Memory B cell (primary cell): ENCODE measurements at places on chromosomes 16 and 17.
A peak's percentile ranks its signal among the peaks of the same experiment; 100 is the strongest.

GRCh38 chr17:39244600-39245570, 19.1 kb upstream of the STAC2 start:
- DNase-seq: peak; percentile 78

DNA sequence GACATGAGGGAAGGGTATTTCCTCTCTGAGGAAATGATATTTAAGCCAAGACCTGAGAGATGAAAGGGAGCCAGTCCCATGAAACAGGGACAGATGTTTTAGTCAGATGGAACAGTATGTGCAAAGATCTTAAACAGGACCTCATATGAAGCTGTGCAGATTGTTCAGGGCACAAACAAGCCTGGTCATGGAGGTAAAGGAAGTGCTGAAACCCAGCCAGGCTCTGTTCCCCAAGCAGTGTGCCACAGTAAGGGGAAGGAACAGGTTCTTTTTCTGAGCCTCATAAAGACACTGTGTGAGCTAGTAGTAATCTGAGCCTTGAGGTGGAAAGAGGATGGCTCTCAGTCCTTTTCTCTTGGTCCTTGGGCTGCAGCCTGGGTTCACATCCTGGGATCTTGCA, 159.9 kb downstream of the ANKFN1 start:
- DNase-seq: no peak

DNA sequence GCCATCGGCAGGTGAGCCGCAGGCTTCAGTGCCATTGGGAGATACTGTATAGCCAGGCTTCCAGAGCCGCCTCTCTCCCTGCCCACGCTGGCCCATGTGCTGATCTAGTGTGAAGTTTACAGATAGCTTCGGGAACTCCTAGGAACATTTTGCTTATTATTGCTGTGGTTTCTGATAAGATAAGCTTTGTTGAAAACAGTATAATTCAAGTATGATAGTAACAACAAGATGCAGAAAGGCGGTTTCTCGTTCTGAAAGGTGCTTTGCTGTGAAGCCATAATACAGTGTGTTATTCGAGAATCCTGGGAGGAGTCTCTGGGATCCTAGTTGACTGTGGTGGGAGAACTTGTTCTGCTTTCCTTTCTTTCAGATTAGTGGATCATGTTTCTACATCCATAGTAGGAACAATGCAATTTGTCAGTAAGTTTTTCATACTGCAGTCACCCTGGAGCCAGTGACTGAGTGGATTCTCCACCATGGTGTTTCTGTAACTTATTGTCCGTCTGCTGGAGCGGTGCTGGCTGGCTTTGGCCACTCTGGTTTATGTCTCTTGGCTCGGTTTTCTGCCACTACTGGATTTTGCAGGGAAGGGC, 31.5 kb downstream of the RAB11FIP3 start:
- DNase-seq: no peak

- no peak for DNase-seq
Measured at GRCh38 chr16:1877804-1878203, 5.8 kb upstream of the MEIOB start.

GRCh38 chr17:45034599-45034998, 16.8 kb downstream of the DCAKD start:
- DNase-seq: no peak

DNA sequence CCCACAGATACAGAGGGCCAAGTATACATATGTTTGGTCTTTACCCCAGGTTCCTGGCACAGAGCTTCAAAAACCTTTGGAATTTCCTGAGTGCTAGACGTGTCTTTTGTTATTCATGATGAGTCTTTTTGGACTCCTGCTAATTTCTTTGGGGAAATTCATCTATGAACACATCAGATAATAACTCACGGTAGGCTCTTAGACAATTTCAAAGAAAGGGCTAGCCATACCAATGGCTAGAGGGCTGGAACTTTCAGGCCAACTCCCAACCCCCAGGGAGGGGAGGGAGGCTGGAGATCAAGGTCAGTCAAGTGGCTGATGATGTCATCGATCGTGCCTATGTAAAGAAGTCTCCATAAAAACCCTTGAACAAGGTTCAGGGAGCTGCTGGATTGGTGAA, 101.9 kb downstream of the STX8 start:
- DNase-seq: no peak

DNA sequence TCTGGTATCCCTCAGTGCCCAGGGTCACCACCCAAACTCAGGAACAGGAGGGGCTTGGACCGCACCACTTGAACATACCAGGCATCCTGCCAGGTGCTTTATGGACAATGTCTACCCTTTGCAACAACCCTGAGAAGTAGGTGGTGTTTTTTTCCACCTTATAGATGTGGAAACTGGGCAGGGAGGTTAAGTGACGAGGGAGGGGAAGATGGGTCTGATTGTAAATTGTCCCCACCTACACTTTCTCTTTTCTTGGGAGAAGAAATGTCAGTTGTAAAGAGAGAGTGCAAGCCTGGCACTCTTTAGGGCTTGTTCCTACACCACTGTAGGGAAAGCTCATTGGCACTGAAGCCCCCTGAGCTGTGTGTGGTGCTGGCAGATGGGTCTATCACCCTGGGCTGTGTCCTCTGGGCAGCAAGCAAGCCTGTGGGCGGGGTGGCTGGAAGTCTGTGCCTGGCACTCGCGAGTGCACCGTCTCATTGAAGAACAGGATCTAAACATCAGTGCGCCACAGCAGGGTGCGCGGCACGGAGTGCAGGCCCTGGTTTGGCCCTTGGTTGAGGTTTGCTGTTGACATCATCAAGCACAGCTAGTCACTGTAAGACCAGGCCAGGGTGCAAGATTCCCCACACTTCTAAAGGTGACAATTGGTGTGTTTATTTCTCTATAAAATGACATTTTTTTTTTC, 15.1 kb downstream of the NOD2 start:
- no peak for DNase-seq

GRCh38 chr17:7413346-7413985, 5.8 kb downstream of the NLGN2 start:
- DNase-seq: no peak
